ENCODE measurements at places on chromosomes 6 and 20.

GRCh38 chr6:39177130-39177529 is 52.1 kb downstream of the KCNK5 start:
- no peak for DNase-seq

- no peak for DNase-seq
Measured at GRCh38 chr6:16490616-16491015, 252.2 kb downstream of the GMPR start.

DNA sequence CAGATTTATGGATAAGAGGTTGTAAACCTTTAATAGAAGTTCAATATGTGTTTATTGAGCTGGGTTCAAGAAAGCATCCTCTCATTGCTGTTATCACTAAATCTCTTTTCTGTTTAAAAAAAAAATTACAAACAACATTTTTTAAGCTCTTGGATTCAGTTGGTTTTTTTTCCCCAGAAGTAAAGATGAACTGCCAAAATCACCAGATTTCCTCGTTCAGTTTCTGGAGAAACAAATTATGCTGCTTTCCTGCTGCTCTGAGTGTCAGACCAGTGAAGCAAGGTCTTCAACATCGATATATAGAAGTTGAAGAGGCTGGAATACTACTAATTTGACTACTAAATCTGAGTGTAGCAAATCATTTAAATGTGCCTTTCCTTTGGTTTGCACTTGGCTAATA is 352.1 kb upstream of the IRAK1BP1 start:
- no peak for DNase-seq

DNA sequence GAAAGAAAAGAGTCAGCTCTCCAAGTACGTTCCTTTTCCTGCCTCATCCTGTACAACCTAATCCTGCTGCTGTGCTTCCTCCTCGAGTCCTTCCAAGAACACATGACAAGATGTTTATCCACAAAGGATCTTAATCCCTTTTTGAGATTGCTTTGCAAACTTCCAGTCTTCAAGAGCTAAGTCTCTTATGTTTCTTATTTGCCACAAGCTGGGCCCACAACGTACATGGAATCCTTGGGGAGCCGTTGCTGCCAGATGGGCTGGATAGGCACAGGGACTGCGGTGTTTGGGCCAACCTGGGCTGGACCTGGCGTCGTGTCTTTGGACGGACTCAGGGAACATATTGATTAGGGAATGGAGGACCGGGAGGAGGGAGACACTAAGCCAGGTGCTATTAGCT is 79.7 kb upstream of the AFDN start:
- no peak for DNase-seq

DNA sequence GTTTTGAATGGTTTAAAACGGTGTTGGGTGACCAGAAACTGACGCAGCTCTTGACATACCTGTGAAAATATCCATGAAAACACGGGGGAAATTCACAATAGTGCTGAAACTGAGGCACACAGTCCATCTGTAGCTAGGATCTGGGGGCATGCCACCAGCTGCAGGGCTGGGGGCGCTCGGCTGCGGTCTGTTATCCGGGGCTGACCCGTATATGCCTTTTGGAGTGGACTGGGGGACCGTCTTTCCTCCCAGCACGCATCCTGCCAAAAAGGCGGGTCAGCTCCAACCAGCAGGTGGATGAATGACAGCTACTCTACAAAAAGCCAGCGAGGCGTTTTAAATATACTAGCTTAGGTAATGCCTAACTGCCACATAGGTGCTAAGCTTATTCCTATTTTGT is 729.8 kb downstream of the QKI start:
- DNase-seq = no peak

DNA sequence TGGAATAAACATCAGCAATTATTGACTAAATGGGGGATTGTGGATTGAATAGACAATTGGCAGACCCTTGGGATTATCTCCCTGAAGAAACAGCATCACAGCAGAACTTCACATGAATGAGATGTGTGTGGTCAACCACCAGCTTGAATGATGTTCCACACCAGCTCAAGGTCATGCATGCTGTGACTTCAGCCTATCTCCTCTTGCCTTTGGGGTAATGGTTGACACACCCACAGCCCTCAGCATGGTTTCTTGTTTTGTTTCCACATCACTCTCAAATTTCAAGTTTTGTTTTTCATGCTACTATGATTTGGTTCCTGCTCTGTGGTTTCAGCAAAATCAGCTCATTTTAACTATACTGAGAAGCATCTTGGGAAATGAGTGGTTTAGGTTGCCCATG is 94.3 kb downstream of the PAK5 start:
- no peak for DNase-seq

- no peak for DNase-seq
Measured at GRCh38 chr6:37994223-37994622, 174.7 kb downstream of the ZFAND3 start.

DNA sequence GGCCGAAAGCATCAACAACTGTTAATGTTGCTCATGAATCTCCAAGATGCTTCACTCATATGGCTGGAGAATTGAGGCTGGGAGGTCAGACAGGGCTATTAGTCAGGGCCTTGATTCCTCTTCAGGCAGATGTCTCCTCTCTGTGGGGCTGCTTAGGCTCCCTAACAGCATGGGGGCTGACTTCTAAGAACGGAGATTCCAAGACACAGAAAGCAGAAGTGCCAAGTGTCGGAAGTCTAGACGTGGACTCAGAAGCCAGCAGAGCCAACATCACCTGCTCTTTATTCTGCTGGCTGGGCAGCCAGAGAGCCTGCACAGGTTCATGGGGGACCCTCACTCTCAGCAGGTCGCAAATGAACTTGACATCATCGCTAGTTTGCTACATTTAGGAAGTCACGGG is 279.8 kb downstream of the CDH26 start:
- DNase-seq = peak; percentile 1

GRCh38 chr20:44003609-44004008 is 89.0 kb downstream of the TOX2 start:
- no peak for DNase-seq

DNA sequence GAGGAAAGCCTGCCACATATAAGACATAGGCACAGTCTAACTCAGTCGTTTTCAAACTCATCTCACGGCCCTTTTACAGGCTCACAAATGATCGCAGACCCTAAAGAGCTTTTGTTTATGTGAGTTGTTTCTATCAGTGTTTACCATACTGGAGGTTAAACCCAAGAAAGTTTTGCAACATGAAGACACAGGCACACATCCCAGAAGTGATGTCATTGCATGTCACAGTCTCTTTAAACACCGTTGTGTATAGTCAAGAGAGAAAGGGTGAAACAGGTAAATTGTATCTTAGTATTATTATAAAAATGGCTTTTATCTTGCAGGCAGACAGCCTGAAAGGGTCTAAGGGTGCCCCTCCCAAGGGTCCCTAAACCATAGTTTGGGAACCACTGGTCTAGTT is 96.7 kb downstream of the BACH2 start:
- no peak for DNase-seq

DNA sequence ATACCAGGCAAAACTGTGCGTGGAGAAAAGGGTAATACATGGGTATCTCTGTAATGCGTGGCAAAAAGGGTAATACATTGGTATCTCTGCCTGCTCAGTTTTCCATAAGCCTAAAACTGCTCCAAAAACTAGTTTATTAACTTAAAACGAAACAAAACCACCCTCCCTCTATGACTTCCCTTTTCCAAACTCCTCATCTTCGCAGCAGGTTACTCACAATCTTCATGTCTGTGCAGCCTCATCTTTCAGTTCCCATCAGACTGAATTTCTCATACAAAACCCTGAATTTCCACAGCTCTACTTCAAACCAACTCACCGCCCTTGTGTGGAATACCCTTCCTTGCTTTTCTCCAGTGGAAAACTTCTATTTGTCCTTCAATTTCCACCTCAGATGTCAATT is 199.4 kb downstream of the PHACTR1 start:
- DNase-seq = no peak

DNA sequence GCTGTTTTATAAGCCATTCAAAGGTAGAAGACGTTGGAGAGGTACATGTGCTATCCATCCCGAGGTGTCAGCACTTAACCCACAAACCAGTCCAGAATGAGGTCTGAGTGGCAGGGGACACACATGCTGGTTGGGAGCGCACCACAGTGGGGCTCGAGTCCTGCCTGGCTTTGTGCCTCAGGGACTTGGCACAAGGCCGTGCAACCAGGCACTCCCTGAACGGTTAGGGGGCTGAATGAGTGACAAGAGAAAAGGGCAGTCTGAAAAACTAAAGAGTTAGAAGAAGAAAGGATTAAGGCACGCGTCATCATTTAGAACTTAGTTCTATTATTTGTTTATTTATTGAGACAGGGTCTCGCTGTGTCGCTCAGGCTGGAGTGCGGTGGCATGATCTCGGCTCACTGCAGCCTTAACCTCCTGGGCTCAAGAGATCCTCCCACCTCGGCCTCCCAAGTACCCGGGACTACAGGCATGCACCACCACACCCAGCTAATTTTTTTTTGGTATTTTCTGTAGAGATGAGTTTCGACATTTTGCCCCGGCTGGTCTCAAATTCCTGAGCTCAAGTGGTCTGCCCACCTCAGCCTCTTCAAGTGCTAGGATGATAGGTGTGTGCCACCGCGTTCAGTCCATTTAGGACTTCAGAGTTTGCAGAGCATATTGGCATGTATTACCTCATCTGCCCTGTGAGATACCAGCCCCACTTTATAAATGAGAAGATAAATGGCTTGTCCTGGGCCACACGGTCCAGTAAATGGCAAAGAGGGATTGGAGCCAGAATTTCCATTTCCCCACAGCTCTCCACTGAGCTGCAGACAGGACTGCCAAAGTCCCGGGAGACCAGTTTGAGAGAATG is 47.4 kb upstream of the IRF4 start:
- no peak for DNase-seq

DNA sequence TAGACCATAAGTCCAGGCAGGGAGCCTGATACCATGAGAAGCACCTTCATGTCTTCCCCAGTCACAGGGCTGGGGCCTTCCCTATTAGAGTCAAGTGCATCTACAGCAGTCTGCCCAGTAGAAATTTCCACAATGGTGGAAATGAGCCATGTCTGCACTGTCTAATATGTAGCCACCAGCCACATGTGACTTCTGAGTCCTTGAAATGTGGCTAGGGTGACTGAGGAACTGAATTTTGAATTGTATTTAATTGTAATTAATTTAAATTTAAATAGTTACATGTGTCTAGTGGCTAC is 300.2 kb downstream of the CLIC5 start:
- DNase-seq = no peak

- no peak for DNase-seq
Measured at GRCh38 chr20:40688129-40689099, 622 bp downstream of the MAFB start.

DNA sequence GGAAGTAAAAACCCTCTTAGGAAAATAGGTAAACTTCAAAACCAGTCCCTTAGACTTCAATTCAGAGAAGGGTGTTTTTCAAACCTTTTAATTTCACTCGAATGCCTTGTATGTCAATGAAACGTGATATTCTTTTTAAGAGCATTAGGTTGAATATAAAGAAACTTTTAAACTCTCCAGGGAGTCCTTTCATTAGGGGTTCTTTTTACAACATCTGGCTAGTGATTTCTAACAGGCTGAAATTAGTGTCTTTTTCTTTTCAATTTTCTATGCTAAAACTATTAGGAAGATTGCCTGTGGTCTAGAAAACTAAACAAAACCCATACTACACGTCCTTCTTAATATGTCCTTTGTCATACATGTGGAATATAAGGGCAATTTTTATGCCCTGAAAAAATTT is 569.7 kb upstream of the CITED2 start:
- DNase-seq = no peak

DNA sequence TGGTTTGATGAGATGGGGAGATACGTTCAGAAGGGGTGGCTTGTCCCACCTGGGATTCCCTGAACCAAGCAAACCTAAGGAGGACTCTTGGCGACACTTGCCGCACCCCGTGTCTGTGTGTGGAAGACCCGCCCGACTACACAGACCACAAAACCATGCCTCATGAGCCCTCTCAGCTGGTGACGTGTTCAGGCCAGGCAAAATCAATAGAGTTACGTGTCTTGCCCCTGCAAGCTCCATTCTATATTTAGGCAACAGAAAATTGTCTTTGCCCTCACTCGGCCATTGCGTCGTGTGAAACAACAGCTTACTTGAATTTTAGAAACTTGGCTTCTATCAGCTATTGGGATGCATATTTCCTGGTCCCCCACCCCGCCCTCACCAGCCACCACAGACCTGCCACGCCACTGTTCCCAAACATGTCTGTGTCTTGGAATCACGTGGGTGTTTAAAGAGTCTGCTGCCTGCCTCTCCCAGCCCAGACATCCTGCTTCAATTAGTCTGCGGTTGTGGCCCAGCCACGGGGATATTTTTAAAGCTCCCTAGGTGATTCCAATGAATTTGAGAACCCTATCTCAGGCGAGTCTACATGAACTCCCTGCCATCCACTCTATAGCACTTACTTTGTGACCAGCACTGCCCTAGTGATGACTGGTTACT is 279.2 kb upstream of the EXOC2 start:
- no peak for DNase-seq

GRCh38 chr6:5424726-5425125 is 163.4 kb downstream of the FARS2 start:
- no peak for DNase-seq

DNA sequence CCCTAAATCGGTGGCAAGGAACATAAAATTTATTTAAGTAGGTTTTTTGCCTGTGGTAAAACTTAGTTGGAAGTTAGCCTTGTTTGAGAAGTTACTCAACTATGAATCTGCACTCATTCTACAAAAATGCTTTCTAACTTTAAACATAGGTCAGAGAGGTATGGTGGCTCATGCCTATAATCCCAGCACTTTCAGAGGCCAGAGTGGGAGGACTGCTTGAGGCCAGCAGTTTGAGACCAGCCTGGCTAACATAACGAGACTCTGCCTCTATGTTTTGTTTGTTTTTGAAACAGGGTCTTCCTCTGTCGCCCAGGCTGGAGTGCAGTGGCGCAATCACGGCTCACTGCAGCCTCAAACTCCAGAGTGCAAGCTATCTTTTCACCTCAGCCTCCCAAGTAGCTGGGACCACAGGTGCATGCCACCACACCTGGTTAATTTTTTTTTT is 16.2 kb downstream of the USP49 start:
- DNase-seq = no peak

- no peak for DNase-seq
Measured at GRCh38 chr6:108589244-108589791, 28.6 kb downstream of the FOXO3 start.

DNA sequence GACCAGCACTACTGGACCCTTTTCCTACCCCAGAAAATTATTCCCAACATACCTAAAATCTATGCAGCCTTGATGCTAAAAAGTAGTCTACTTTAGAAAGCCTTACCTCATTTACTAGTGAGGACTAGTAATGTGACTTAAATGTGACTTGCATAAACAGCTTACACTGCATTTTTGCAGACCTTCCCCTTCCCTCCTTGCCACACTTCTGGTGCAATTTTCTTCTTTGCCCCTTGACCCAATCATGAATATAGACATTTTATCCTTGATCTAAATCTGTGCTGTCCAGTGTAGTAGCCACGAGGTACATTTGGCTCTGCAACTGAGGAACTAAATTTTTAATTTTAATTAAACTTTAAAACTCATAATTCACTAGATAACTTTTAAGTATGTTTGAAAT is 7.0 kb upstream of the ZKSCAN8 start:
- DNase-seq = no peak

GRCh38 chr6:136921936-136922684 is at the start of gene SLC35D3:
SLC35D3 (plus strand) TSS chr6:136922301; CDS start chr6:136922429, 128 bp downstream.
- peak; percentile 34 for DNase-seq

Measured in LoVo (cell line).